ENCODE measurements at places on chromosomes 1 and 21.

GRCh38 chr21:38123626-38124025 is 133.2 kb upstream of the KCNJ15 start:
- no peak for DNase-seq

- DNase-seq = no peak
Observed at GRCh38 chr21:45403825-45404729, 888 bp upstream of the COL18A1 start.

DNA sequence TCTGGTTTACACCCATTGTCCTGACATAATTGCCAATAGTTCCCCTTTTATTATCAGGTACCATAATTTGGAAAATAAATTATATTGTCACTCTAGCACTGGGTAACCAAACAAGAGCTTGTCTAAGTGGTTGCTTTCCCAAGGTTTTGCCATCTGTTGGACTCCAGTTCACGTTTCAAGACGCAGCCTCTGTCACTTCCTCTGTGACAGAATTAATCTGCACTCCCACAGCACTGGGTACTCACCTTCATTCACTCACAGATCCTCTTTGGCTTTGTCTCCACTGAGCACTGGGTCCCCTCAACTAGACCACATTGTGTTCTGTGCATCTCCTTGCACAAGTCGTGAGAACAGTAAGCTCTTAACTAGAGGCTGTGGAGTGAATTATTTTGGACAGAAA is 123.6 kb upstream of the JUN start:
- DNase-seq = no peak

- no peak for DNase-seq
Observed at GRCh38 chr1:217569021-217569420, 61.9 kb downstream of the GPATCH2 start.

DNA sequence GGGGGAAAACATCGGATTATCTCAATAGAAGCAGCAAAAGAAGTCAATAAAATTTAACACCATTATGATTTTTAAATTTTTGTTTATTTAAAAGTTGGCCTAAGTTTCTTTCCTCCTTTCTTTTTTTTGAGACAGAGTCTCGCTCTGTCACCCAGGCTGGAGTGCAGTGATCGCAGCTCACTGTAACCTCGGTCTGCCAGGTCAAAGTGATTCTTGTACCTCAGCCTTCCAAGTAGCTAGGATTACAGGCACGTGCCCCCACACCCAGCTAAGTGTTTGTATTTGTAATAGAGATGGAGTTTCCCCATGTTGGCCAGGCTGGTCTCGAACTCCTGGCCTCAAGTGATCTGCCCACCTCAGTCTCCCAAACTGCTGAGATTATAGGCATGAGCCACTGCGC is 20.9 kb downstream of the SLC2A5 start:
- DNase-seq = no peak

- no peak for DNase-seq
Observed at GRCh38 chr1:33429856-33430691, 821 bp downstream of the PHC2 start.

DNA sequence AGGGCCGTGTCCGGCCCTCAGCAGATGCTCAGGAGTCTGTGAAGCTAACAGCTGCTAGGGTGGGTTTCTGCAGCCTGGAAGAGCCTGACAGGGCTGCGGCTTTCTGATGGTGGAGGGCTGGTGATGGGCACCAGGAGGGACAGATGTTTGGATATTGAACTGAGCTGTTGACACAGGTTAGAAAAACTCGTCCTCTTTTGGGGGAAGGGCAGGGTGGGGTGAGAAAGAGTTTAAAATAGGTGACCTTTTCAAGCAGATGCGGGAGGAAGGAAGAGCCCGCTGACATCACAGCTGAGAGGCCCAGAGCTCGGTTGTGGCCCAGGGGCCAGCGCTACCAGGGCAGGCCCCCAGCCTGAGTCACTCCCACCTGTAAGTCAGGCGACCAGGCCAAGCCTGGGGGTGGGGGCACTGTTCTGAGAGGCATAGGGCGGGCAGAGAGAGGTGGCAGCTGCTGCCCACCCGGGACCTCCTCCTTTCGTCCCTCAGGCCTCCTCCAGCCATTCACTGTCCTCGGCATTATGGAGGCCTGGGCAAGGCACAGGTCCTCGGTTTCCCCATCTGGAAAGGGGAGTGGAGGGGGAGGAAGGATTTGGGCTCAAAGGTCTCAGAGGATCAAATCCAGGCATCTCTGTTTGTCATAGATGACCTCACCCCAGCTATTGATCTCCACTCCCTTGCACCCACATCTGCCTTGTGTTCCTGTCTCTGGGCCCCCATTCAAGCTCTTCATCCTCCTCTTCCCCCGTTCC is 32.3 kb upstream of the ID3 start:
- peak; percentile 36 for DNase-seq

GRCh38 chr1:159859767-159860322 is 2.6 kb downstream of the VSIG8 start:
- no peak for DNase-seq

GRCh38 chr1:235545292-235545930 is 41.2 kb upstream of the B3GALNT2 start:
- DNase-seq = no peak

DNA sequence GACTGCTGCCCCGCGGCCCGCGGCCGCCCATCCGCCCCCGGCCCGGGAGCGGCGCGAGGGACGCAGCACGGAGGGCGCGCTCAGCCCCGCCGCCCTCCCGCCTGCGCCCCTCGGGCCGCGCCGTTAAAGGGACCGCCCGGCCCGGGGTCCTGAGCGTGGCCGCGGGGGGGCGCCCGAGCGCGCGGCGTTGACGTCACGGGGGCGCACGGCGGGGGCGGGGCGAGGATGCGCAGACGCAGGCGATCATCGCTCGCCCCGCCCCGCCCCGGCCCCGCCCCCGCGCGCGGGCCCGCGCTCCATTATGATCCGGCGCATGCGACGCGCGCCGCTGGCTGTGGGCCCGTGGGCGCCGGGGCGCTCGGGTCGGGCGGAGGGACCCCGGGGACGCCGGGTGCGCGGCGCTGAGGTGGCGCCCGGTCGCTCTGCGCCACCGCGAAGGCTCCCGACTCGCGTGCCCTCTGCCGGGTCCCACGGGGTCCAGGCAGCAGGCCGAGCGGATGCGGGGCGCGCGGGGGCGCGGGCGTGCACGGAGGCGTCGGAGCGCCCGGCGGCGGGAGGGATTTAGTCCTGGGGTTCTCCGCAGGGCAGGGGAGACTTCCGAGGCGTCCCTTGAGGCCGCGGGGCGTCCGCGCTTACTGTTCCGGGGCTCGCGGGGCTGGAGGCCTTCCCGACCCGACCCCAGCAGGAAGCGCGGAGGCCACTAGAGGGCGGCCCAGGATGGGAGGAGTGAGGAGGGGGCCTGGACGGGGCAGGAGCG is at the start of gene DVL1:
Gene DVL1 (minus strand): TSS at position 163 of the 757 bp plus-strand sequence. CDS start 353 bp downstream, outside the sequence.
- DNase-seq = no peak

DNA sequence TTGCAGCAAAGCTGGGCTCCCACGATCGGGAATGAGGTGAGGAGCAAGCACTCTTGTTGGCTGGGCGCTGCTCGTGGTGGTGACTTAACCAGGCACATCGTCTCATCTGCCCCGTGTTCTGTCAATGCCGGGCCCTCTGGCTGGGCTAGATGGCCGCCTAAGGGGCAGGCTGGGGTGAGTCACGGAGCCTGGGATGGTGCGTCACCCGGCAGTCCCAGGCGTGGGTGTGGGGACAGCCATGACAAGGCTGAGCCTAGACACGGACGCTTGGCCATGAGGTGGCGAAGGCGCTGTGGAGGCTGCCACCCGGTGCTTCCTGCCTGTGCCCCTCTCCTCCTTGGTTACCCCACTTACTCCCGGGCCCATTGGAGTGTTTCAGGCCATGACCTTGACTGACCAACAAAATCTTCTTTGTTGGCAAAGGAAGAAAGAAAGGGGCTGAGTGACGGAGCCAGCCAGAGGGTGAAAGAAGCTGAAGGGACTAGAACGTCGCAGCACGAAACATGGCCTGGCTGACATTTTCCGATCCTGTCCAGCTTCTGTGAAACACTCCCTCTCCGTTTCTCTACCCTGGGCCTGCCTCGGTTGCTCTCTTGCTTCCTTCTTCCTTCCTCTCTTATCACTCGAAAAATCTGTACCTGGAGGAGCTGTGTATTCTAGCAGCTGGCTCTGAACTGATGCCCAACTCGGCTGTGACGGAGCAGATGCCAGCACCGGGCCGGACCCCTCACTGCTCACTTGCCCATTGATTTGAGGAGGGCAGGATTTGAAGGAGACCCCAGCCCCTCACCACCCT is 596 bp downstream of the CD247 start:
- peak; percentile 74 for DNase-seq
